Left lung (tissue), 14 donors: ENCODE measurements at places on chromosomes 12 and 14. TPM values are rescaled to one million over a fixed set of nuclear protein-coding genes. Genes with fewer than 3 reads are reported as not detected.

Gene OR6C68
- not detected for polyA plus RNA-seq

Gene GNB3
- 5.4 TPM for polyA plus RNA-seq

Gene BICDL1
- 2.2 TPM for polyA plus RNA-seq

Gene GARIN6
- polyA plus RNA-seq: not detected

Gene IRF2BPL
- polyA plus RNA-seq: 39.3 TPM

Gene MTHFD1
- polyA plus RNA-seq: 69.0 TPM

Gene NFATC4
- 87.0 TPM for polyA plus RNA-seq

Gene LRFN5
- polyA plus RNA-seq: 5.8 TPM

Gene PDE3A
- polyA plus RNA-seq: 7.7 TPM

Gene WSCD2
- polyA plus RNA-seq: 1.3 TPM

Gene TRHDE
- polyA plus RNA-seq: 2.7 TPM

Gene MYF5
- polyA plus RNA-seq: not detected
